ENCODE measurements at places on chromosomes 1 and 21.

DNA sequence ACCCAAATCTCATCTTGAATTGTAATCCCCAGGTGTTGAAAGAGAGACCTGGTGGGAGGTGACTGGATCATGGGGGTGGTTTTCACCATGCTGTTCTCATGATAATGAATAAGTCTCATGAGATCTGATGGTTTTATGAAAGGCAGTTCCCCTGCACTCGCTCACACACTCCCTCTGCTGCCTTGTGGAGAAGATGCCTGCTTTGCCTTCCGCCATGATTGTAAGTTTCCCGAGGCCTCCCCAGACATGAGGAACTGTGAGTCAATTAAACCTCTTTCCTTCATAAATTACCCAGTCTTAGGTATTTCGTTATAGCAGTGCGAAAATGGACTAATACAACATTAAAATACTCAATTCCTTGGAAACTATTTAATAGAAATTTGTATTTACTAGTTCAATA is 99.2 kb downstream of the PROX1 start:
- no peak for DNase-seq

DNA sequence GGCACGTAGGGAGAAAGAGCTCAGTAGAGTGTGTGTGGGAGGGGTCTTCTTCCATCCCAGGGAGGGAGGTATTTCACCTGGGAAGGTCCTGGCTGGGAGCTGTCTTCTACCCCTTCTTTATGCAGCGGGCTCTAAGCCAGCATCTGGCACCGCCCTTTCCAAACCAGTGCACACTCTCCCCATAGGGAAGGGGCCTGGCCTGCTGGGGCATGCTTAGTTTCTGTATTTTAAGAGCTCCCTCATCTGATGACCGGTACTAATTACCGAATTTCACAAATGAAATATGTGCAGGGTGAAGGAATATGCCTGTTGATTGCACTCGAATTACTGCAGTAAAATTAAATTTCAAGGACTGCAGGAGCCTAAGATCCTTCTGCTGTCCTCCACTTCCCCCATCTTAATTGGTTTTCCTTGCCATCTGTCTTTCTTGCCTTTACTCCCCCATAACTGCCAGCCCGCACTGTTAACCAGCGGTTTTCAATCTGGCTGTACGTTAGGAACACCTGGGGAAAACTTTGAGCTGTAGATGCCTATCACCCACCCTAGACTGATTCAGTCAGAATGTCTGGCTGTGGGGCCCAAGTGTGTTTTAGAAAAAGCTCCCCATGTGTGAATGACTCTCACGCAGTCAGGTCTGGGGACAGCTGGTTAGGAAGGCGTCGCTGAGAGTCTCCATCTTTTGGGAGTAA is 20.1 kb downstream of the GALNT2 start:
- no peak for DNase-seq

DNA sequence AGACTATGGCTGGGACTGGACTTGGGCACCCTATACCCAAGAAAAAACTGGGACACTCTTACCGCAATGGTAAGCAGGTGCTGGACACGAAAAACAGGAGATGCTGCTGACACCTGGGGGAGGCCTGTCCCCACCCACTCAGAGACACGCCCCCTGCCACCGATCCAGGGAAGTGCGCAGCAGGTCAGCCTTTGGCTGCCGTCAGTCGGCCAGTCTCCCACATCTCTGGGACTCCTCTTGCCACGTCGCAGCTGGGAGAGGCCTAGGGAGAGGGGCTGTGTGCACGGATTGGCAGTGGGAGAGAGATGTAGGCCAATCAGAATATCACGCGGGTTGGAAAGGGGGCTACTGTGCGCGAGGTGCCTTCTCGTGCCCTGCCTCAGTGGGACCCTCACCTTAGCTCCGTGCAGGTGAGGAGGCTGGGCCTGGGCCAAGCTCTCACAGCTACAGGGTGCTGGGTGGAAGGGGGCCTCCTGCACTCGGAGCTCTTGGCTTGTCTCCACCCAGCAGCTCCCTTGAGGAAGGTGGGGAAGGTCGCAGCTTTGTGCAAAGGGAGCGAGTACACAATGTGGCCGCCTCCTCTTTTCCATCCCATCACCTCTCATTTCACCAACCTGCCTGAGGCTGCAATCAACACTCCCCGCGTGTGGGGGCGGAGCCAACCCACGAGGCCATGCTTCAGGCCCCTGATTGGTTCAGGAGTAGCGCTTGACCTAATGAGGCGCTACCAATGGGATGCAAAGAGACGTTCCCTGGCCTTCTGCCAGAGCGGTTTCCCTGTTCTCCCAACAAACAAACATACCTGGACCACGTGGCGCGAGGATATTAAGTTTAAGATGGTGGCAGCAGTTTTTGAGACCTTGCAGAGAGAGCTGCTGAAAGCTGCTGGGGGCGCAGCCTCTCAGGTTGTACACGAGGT is 25.7 kb upstream of the LDLRAP1 start:
- no peak for DNase-seq

- no peak for DNase-seq
Measured at GRCh38 chr1:211375146-211375818, 48.6 kb downstream of the TRAF5 start.

DNA sequence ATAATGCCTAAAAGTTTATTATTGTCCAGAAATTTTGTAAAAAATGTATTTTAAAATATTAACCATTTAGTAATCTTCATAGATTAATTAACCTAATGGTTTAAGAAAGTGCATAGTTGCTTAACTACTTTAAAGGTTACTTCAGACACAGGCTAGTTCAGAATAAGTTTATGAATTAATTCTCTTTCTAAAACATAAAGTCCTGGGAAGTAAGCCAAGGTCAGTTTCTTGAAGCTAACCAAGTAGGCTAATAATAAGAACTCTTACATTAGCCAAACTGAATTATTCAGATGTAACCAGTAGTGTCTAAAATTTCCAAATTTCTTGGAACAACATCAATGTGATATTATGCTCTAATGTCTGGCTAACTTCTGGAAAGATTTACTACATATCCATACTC is 790.4 kb downstream of the NCAM2 start:
- DNase-seq: peak; percentile 11

DNA sequence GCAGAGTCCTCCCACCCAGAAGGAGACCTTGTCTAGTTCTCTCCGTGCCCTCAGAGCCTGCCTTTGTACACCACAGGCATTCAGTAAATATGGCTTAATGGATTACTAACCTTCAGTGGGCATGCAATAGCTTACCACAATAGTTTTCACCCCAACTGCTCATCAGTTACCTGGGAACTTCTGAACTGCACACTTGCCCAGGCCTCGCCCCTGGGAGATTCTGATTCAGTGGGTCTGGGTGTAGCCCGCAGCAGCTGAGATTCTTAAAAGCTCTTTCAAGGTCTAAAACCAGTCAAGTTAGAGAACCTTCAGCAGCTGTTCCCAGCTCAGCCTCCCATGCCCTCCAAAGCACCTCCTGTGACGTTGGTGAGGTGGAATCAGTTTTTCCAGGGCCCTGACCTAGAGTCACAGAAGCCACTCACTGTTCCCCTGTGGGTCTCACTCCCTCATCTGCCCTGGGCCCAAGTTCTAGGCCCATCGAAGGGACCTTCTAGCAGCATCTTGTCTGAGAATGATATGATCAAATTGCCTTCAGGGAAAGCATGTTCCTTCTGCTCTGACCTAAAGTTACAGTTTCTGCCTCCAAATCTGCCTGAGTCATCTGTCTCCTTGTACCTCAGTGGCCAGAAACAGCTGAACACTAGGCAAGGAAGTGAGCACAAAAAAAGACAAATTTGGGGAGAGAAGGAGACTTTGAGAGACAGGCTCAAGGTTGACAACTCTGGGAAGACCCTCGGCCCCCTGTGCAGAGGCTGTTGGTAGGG is 10.8 kb downstream of the ASAP3 start:
- peak; percentile 47 for DNase-seq

- DNase-seq: no peak
Measured at GRCh38 chr1:33897092-33897725, 33.3 kb downstream of the HMGB4 start.

GRCh38 chr1:207999972-208000371 is 89.0 kb upstream of the CD34 start:
- DNase-seq: no peak

DNA sequence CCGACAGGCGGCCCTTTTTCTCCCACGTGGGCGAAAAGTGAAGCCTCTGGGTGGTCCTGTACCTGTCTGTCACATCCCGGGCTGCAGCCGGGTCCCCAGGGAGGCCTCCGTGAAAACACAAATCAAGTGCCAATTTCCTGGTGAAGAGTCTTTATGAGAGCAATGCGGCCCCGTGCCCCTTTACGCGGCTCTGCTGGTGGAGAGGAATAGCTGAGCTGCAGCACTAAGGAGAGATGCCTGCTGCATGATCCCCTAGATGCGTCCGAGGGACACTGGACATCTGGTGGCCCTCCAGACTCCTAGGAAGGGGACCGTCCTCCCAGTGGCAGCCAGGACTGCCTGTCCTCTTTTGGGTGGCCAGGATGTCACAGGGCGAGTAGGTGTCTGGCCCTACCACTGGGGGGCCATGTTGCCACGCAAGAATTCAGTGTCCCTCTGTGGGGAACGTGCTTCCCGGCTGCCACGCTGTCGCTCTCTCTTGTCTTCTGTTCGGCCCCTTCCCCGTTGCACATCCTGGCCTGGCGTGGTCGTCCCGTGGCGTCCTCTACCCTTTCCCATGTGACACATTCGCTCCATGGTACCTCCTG is 38.7 kb downstream of the COL18A1 start:
- DNase-seq: no peak

DNA sequence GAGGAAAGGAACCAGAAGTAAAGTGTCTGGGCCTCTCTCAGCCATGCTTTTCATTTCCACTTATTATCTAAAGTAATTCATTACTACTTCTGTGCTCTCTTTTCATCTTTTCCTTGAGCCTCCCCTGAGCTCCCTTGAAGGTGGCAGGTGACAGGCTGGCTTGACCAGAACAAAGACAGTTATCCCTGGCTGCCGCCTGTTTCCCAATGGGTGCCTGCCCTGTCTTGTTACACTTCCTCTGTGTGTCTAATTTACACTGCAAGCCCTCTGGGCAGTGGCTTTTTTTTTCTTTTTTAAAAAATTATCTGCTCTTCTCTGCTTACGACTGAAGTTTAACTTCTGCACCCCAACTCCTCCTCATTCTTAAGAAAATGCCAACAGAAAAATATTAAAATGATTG is 113.4 kb downstream of the NGF start:
- DNase-seq: no peak

DNA sequence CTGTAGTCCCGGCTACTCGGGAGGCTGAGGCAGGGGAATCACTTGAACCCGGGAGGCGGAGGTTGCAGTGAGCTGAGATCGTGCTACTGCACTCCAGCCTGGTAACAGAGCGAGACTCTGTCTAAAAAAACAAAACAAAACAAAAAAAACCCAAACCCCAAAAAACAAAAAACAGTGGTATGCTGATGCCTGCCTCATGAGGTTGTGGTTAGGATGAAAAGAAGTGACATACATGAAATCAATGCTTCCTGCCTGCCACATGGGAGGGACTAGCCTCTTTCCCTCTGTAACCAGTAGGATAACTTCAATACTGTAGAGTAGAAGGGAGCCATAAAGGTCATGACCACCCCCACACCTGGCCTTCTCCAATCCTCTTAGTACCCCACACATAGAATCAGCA is 55.2 kb downstream of the TENT5C start:
- DNase-seq: no peak

DNA sequence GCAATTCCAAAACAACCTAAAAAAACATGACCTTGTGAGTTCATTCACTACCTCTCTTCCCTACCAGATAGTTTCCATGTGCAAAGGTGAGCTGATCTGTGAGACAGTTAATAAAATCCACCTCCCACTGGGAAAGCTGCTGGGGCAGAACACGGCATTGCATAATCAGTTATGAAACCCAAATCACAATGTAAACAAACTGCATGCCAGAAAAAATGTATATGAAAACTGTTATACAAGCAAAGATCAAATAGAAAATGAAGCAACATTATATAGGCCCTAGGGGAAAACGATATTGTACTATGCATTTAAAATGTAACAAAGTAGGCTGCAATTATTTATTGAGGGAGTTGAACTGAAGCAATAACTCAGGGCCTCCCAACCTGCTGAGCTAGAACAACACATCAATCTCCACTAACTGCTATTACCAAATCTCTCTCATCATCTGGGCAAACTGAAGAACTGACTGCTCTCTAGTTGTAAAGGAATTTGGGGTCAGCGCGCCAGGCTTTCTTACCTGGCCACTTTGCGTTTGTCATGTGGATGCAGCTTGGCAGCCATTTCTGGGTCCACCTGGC is 31.0 kb downstream of the TRIT1 start:
- peak; percentile 47 for DNase-seq

- no peak for DNase-seq
Measured at GRCh38 chr1:143665606-143666005, 306.2 kb downstream of the FAM72C start.

- DNase-seq: no peak
Measured at GRCh38 chr1:26092422-26092821, 19.2 kb upstream of the PDIK1L start.

- peak; percentile 82 for DNase-seq
Measured at GRCh38 chr1:203858055-203858454, 3.3 kb upstream of the SNRPE start.

DNA sequence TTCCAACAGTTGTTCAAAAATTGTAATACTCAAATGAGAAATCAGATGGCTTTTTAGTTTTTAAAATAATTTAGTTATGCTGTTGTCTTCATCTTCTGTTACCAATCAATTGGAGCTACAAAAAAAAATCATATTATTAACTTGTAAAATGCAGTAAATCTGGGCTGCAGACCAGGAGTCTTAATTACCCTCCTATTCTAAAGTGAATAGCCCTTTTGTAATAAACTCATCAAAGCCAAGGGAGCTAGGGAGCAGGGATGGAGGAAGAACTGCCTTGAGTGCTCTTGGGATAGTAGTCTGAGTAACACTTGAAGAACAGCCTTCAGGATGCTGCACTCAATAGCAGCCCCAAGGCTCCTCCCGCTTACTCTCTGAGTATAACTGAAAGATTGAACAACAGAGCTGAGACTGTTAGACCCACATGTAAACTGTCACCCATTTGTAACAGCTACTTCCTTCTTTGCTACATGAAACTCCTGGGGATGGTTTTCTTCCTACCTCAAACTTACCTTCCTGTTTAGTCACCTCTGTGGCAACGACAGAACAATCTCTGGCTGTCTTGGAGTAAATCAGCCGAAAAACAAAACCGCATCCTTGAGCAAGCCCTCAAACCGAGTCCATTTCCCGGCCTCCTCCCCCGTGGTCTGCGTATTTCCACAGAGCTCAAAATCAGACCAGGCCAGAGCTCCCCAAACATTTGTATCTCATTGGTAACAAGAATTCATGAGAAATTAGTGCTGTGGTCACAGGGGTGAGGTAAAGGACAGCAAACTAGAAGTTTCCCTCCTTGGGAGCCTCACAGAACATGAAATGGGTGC is 55.9 kb downstream of the CD58 start:
- peak; percentile 62 for DNase-seq

- DNase-seq: no peak
Measured at GRCh38 chr1:200899954-200900867, 5.5 kb downstream of the INAVA start.

- DNase-seq: peak; percentile 17
Measured at GRCh38 chr1:209076688-209077087, 506.8 kb upstream of the CAMK1G start.

GRCh38 chr1:212951126-212951946 is 995 bp downstream of the VASH2 start:
- no peak for DNase-seq

GRCh38 chr1:173122344-173122935 is 71.7 kb upstream of the TNFSF18 start:
- peak; percentile 46 for DNase-seq

Data from iris pigment epithelial cell (primary cell).